KBM-7 (cell line): ENCODE measurements at places on chromosomes 12 and 14.

- DNase-seq: no peak
Observed at GRCh38 chr12:54719691-54720090, 71.5 kb upstream of the DCD start.

DNA sequence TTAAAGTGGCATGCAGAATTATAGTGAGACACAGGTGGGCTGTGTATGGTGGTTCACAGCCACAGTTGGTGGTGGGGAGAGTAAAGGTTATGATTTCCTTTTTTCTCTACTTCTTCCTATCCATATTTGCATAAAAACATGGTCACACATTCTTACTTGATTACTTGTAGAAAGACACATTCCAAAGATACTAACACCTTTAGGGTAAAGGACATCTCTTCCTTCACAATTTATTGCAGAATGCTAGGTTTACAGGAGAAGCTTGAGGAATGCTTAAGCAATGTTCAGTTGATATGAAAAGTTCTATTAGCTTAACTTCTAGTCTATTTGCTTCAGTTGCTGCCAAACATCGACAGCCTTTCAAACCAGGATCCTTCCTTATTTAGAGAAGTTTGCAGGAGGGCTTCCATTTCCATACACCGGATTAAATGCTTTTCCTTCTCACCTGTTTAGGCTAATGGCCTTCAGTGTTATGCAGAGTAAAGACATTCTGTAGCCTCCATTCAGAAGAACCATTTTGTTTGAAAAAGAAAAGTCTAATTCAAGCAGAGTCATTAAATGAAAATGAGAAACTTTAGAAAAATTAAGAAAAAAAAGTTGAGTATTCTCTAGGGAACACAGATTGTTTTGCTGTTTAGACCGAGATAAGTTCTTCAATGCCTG lies 2.6 kb upstream of the PHC1 start:
- DNase-seq: no peak

GRCh38 chr14:68677476-68677875 lies 115.4 kb downstream of the ZFP36L1 start:
- no peak for DNase-seq

DNA sequence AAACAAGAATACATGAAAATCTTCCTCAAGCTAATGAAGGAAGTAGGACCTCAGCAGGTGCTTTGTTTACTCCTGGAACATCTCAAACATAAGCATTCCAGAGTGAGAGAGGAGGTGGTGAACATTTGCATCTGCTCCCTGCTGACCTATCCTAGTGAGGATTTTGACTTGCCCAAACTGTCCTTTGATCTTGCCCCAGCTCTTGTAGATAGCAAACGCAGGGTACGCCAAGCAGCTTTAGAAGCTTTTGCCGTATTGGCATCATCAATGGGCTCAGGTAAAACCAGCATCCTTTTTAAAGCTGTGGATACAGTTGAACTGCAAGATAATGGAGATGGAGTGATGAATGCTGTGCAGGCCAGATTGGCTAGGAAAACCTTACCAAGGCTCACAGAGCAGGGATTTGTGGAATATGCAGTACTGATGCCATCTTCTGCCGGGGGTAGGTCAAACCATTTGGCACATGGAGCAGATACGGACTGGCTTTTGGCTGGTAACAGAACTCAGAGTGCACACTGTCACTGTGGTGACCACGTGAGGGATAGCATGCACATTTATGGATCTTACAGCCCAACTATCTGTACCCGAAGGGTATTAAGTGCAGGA lies 1.9 kb downstream of the TOGARAM1 start:
- no peak for DNase-seq

GRCh38 chr12:15001733-15002382 lies 29.0 kb downstream of the PDE6H start:
- DNase-seq: no peak
